Upper lobe of left lung (tissue), 6 donors: ENCODE measurements at places on chromosomes 7 and 10. TPM values are rescaled to one million over a fixed set of nuclear protein-coding genes. Genes with fewer than 3 reads are reported as not detected.
A peak's percentile ranks its signal among the peaks of the same experiment; 100 is the strongest.

DNA sequence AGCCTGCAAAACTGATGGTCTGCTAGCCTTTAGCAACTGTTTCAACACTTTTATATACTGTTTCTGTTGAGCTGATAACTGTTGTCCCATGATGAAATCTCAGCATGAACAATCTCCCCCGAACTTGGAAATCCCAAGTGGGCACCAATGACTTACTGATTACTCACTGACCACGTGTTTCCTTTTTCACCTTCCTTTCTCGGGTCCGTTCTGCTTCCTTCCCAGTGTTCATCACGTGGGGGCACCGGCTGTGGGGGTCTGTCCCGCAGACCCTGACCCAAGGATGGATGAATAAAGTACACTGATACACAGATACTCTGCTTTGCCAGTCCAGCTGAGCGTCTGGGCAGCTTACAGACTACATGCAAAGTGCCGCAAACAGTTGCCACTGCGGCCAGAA is 39.0 kb upstream of the RASGEF1A start:
- no peaks in the 10 kb centered on the region for H3K27me3 ChIP-seq
- H3K4me1 ChIP-seq: peaks cover 14% of the 10 kb centered on the region
- H3K27ac ChIP-seq: no peak overlapping the region
- H3K4me3 ChIP-seq: no peak overlapping the region

The SFMBT2 gene
- 14.6 TPM for total RNA-seq

GRCh38 chr7:146655928-146656797 is 539.6 kb downstream of the CNTNAP2 start:
- no peak overlapping the region for H3K4me3 ChIP-seq
- no peak overlapping the region for H3K27ac ChIP-seq
- DNase-seq: no peak
- no peaks in the 10 kb centered on the region for H3K27me3 ChIP-seq

The CLCN1 gene
- total RNA-seq: not detected

- DNase-seq: no peak
- no peaks in the 10 kb centered on the region for H3K36me3 ChIP-seq
- H3K4me1 ChIP-seq: no peaks in the 10 kb centered on the region
- no peak overlapping the region for H3K4me3 ChIP-seq
These were observed 373.2 kb upstream of the PODXL start for GRCh38 chr7:131929632-131930031.

- no peak overlapping the region for H3K4me3 ChIP-seq
- no peak for DNase-seq
- H3K27ac ChIP-seq: no peak overlapping the region
These were observed 189.2 kb upstream of the PODXL start for GRCh38 chr7:131745390-131746248.

DNA sequence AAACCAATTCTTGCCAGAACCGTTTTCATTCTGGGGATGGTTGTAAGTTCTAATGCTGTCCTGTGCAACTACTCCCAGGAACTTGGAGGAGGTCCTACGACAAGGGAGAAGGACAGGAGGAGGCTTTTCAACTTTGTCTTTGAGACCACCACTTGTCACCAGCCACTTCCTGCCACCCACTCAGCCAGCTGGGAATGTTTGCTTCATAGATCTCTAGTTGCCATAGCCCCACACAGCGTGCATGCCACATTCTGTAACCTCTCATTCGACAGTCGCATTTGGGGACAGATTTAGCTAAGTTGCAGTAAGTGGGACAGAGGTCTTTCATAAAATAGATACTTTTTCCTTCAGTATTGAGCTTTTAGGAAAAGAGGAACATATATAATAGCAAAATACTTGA is 78.0 kb downstream of the TAF3 start:
- no peaks in the 10 kb centered on the region for H3K36me3 ChIP-seq
- no peaks in the 10 kb centered on the region for H3K27me3 ChIP-seq
- H3K4me3 ChIP-seq: no peak overlapping the region
- DNase-seq: no peak

The TMEM139 gene
- 36.0 TPM for total RNA-seq

DNA sequence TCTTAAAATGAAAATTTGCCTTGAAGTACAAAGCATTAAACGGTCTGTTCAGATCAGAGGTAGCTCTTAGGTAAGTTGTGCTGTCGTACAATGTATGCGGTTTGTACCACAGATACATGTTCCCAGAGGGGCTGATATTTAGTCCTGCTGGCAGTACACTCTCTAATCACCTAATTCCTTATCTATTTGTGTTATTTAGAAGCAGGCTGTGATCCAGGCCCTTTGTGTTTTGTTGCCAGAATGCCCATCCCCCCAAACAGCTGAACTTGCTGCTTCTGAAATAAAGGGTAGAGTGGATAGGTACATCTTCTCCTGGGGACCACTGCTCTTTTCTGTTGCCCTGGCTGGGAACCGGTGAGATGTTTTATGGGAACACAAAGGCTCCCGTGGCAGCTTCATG is 84.5 kb downstream of the SND1 start:
- no peak for DNase-seq
- no peak overlapping the region for H3K4me3 ChIP-seq
- no peaks in the 10 kb centered on the region for H3K36me3 ChIP-seq

DNA sequence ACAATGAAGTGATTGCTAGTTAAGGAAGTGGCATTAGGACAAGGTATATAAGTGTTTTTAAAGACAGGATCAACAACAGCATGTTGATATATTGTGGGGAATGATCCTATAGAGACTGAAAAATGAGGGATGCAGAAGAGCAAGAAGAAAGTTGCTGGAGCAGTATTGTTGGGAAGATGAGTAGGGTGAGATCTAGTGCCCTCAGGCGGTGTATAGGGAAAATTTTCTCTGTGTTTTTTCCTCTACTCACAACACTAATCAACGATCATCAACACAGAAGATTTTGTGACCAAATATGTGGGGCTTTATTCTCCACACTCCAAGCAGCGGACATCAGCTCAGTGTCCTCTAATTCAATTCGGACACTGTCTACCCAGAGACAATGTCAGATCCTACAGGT is 9.6 kb upstream of the PTTG1IP2 start:
- no peak overlapping the region for H3K4me3 ChIP-seq
- no peaks in the 10 kb centered on the region for H3K27me3 ChIP-seq
- H3K27ac ChIP-seq: no peak overlapping the region
- no peak for DNase-seq
- H3K36me3 ChIP-seq: no peaks in the 10 kb centered on the region

- no peaks in the 10 kb centered on the region for H3K36me3 ChIP-seq
- H3K4me3 ChIP-seq: peak overlapping the region; percentile 95
- no peaks in the 10 kb centered on the region for H3K27me3 ChIP-seq
These were observed 463 bp upstream of the UPP1 start for GRCh38 chr7:48088559-48089045.

- DNase-seq: no peak
- no peaks in the 10 kb centered on the region for H3K4me1 ChIP-seq
- no peak overlapping the region for H3K27ac ChIP-seq
- no peaks in the 10 kb centered on the region for H3K27me3 ChIP-seq
- no peaks in the 10 kb centered on the region for H3K36me3 ChIP-seq
These were observed 325.4 kb downstream of the GLRX3 start for GRCh38 chr10:130461631-130462030.

- no peaks in the 10 kb centered on the region for H3K36me3 ChIP-seq
- no peak for DNase-seq
- peak overlapping the region; percentile 86 for H3K27ac ChIP-seq
- peaks cover 35% of the 10 kb centered on the region for H3K4me1 ChIP-seq
- H3K27me3 ChIP-seq: no peaks in the 10 kb centered on the region
- H3K4me3 ChIP-seq: no peak overlapping the region
These were observed 32.7 kb upstream of the SRGN start for GRCh38 chr10:69055241-69055640.

The H2BK1 gene
- total RNA-seq: not detected

- no peaks in the 10 kb centered on the region for H3K27me3 ChIP-seq
- no peak overlapping the region for H3K4me3 ChIP-seq
- H3K36me3 ChIP-seq: no peaks in the 10 kb centered on the region
- DNase-seq: no peak
These were observed 100.0 kb downstream of the CLEC2L start for GRCh38 chr7:139623518-139623917.

GRCh38 chr7:20030915-20031362 is 186.2 kb downstream of the MACC1 start:
- H3K36me3 ChIP-seq: no peaks in the 10 kb centered on the region
- H3K4me3 ChIP-seq: no peak overlapping the region
- no peaks in the 10 kb centered on the region for H3K27me3 ChIP-seq
- no peak overlapping the region for H3K27ac ChIP-seq

GRCh38 chr10:12200850-12201249 is 4.9 kb downstream of the CDC123 start:
- DNase-seq: no peak
- H3K27ac ChIP-seq: no peak overlapping the region
- no peaks in the 10 kb centered on the region for H3K36me3 ChIP-seq
- H3K4me3 ChIP-seq: no peak overlapping the region
- peaks cover 9% of the 10 kb centered on the region for H3K4me1 ChIP-seq

DNA sequence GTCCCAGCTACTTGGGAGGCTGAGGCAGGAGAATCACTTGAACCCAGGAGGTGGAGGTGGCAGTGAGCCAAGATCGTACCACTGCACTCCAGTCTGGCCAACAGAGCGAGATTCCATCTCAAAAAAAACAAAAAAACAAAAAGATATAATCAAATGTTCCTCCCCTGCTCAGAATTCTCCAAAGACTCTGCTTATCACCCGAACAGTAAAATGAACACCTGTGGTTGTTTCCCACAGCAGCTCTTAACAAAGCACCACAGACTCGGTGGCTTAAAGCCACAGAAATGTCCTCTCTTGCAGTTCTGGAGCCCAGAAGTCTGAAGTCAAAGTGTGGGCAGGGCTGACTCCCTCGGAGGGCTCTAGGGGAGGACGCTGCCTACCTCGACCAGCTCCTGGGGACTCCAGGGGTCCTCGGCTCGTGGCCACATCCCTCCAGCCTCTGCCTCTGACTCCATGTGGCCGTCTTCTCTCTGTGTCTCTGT is 4.1 kb upstream of the INTS1 start:
- H3K36me3 ChIP-seq: no peaks in the 10 kb centered on the region
- peaks cover 18% of the 10 kb centered on the region for H3K4me1 ChIP-seq
- no peak overlapping the region for H3K4me3 ChIP-seq
- no peak for DNase-seq
- no peak overlapping the region for H3K27ac ChIP-seq
- no peaks in the 10 kb centered on the region for H3K27me3 ChIP-seq

The CFTR gene
- total RNA-seq: 17.5 TPM

DNA sequence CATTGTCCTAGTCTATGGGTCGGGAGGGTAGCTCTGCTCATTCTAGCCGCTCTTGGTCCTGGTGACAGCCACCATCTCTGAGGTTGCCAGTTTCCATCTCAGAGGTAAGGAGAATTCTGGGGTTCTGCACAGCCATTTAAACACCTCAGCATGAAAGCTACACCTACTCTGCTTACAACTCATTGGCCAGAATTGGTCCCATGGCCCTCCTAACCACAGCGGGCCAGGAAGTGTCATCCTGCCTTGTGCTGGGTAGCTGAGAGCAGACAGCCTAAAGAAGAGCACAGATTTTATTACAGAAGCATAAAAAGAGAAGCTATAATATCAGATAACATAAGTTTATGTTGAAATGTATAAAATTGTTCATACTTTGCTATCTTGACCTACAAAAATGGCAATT is 152.7 kb downstream of the HECW1 start:
- DNase-seq: no peak
- H3K4me1 ChIP-seq: peaks cover 5% of the 10 kb centered on the region
- no peak overlapping the region for H3K27ac ChIP-seq
- H3K4me3 ChIP-seq: no peak overlapping the region

DNA sequence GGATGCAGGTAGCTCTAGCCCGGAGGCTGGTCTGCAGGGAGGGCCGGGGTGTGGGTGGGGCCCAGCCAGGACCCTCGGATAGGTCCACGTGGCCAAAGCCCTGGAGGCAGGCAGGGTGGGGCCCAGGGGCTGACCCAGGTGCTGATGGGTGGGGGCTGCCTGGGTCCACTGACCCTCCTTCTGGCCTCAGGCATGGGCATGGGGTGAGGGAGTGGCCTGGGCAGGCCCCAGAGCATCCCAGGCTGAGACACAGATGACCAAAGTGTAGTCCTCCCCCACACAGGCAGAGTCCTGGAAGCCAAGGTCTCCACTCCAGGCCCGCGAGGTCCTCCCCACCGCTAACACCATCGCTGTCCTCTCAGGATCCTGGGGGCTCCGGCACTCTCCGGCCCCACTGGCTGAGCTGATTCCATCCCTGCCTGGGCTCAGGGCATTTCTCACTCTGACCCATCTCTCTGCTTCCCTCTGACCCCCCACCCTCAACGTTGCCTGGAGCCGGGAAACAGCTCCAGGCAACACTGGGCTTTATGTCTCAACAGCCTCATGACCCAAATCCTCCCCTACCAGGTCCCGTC is 20.7 kb upstream of the PPP2R2D start:
- H3K4me1 ChIP-seq: no peaks in the 10 kb centered on the region
- H3K27ac ChIP-seq: no peak overlapping the region
- H3K4me3 ChIP-seq: no peak overlapping the region
- H3K36me3 ChIP-seq: no peaks in the 10 kb centered on the region
- no peak for DNase-seq
- H3K27me3 ChIP-seq: peaks cover 8% of the 10 kb centered on the region

The CCDC71L gene
- 12.6 TPM for total RNA-seq

- no peak for DNase-seq
- no peaks in the 10 kb centered on the region for H3K27me3 ChIP-seq
- H3K27ac ChIP-seq: no peak overlapping the region
- no peaks in the 10 kb centered on the region for H3K36me3 ChIP-seq
These were observed 63.4 kb downstream of the VTI1A start for GRCh38 chr10:112510384-112510783.

DNA sequence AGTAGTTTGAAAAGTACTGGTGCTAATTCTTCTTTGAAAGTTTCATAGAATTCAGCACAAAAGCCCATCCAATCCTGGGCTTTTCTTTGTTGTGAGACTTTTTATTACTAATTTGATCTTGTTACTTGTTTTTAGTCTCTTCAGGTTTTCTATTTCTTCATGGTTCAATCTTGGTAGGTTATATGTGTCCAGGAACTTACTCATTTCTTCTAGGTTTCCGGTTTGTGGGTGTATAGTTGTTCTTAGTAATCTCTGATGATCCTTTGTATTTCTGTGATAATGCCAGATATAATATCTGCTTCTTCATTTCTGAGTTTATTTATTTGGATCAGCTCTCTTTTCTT is 147.5 kb downstream of the RTKN2 start:
- H3K36me3 ChIP-seq: no peaks in the 10 kb centered on the region
- no peaks in the 10 kb centered on the region for H3K4me1 ChIP-seq
- no peak overlapping the region for H3K4me3 ChIP-seq
- DNase-seq: no peak

GRCh38 chr10:29214551-29214950 is 74.3 kb upstream of the LYZL1 start:
- H3K27me3 ChIP-seq: no peaks in the 10 kb centered on the region
- no peaks in the 10 kb centered on the region for H3K4me1 ChIP-seq

GRCh38 chr10:78296785-78297184 is 263.1 kb downstream of the RPS24 start:
- no peak overlapping the region for H3K27ac ChIP-seq
- no peak overlapping the region for H3K4me3 ChIP-seq
- H3K4me1 ChIP-seq: peaks cover 1% of the 10 kb centered on the region
- no peak for DNase-seq
